ENCODE measurements at places on chromosomes 12 and 14.

GRCh38 chr12:96752211-96752610, 154.8 kb upstream of the NEDD1 start:
- no peak for DNase-seq

- DNase-seq = no peak
Measured at GRCh38 chr12:54047160-54047963, 6.3 kb upstream of the HOXC4 start.

- DNase-seq = no peak
Measured at GRCh38 chr12:19850346-19851065, 411.2 kb downstream of the AEBP2 start.

GRCh38 chr14:94598816-94599655, 13.2 kb upstream of the SERPINA3 start:
- no peak for DNase-seq

GRCh38 chr14:35375558-35376025, 29.0 kb downstream of the NFKBIA start:
- no peak for DNase-seq

GRCh38 chr14:22466491-22466890, 122.5 kb downstream of the DAD1 start:
- no peak for DNase-seq

DNA sequence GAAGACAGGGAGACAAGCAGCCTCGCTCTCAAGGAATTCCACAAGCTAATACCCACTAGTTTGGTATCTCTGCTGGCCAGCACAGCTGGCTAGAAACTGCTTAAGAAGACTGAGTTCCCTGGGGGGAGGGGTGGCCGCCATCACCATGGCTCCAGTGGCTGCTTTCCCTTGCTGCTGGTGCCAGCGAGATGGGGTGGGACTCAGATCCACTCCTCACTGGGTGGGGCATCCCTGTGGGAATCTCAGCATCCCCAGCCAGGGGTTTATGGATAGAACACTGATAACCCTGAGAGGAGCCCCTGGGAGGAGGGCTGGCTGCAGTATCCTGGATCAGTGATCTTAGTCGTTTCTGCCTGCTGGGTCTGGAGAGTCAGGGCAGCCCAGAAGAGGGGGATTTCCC, 170.6 kb upstream of the MDGA2 start:
- DNase-seq = no peak

DNA sequence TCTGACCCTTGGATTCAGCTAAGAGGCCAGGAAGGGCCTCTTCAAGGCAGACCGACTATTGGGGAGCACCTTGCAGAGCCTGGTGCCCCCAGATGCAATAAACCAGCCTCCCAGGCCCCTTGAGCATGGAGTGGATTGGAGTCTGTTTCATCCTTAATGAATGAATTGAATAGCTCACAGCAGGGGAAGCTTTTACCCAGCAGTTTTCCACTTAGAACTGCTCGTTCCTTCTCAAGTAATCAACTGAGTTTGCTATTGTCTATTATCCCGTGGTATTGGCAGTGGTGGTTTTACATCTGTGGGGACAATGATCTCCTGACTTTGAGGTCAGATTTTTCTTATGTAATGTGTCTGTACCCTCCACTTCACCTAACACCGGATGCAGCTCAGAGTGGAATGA, 197.6 kb downstream of the AACS start:
- no peak for DNase-seq

GRCh38 chr12:50192908-50193307, 25.7 kb upstream of the CERS5 start:
- DNase-seq = no peak

- DNase-seq = no peak
Measured at GRCh38 chr12:103269946-103270345, 225.8 kb downstream of the C12orf42 start.

GRCh38 chr12:45730348-45731189, 1.1 kb downstream of the ARID2 start:
- peak; percentile 60 for DNase-seq

DNA sequence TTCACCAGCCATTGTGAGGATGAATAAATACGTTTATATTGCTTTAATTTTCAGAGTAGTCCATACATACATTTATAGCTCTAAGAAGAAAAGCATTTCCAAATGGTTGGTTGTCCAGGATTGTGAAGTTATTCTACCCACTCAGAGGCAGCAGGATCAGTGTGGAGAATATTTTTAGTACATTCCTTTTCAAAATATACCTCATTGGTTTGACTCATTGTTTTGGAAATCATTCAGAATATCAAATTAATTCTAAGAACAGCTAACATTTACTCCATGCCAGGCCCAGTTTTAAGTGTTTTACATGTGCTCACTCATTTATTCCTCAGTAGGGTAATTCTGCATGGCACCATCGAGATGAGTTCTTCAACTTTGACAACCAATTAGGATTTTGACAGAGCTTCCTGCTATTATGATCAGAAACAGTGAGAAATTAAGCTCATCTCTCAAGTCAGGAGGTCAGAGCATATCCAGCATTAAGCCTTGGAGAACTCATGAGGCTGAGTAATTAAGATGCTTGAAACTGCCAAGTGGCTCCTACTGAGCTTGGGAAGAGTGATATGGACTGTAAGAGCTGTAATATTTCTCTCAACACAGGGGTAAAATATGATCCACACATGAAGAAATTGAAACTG, 153.3 kb upstream of the CLEC14A start:
- DNase-seq = no peak

DNA sequence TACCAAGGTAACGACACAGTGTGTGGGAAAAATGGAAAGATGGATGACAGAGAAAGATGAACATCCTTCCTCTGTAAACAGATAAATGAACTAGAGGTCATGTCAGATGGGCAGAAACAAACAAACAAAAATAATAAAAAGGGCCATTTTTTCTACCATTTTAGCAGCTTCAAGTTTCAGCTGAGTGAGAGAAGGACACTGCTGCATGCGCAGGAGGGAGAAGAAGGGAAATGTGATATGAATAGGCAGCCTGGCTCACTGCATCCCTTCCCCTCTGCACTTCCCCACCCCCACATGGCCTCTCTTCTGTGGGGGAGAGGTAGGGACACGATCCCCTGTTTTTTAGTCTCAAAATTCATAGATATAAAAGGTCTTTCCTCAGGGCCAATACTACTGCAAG, 492.0 kb downstream of the NELL2 start:
- no peak for DNase-seq

DNA sequence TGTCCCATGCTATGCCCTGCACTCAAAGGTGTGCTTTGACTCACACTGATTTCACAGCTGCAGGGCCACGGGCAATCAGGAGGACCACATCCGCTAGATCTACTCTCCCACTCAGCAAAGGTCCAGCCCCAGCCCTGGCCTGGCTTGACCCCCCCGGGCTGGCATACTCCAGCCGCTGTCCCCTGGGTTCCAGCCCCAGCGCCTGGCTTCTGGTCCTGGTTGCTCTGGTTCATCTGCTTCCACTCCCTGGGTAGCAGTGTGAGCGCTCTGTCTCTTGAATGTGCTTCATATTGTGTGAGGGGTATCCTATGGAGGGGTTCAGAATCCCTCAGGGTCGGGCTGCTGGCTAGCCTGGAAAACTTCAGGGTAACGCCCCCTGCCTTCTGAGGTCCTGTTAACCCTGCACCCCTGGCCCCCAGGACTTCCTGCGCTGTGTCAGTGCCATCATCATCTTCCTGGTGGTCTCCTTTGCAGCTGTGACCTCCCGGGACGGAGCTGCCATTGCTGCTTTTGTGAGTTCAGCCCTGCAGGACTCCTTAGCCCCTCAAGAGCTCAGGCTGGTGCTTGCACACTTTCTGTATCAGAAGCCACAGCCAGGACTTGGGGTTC, 1.9 kb downstream of the CMTM5 start:
- no peak for DNase-seq

- no peak for DNase-seq
Measured at GRCh38 chr14:58947814-58948445, 240.5 kb upstream of the DAAM1 start.

DNA sequence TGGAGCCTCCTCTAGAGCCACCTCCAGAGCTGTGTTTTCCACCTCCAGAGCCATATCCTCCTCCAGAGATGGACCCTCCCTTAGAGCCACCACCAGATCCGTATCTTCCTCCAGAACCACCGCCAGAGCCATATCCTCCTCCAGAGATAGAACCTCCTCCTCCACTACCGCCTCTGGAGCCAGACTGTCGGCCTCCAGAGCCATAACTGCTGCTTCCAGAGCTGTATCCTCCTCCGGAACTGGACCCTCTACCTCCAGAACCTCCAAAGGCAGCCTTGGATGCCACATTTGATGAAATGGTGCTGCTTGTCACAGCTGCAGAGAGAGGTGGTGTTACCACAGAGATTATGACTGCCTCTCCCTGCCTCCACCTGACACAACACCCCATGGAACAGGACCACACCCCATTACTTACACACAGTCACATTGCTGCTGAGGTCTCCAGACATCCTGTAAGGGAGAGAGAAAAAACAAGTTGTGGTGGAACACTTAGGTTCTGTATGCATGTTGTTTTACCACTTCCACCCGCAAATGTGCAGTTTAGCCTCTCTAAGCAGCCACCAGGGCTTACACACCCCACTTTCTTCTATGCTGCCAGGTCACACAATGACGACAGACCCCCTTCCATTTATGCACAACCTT, 6.8 kb downstream of the KRT2 start:
- DNase-seq = peak; percentile 8

DNA sequence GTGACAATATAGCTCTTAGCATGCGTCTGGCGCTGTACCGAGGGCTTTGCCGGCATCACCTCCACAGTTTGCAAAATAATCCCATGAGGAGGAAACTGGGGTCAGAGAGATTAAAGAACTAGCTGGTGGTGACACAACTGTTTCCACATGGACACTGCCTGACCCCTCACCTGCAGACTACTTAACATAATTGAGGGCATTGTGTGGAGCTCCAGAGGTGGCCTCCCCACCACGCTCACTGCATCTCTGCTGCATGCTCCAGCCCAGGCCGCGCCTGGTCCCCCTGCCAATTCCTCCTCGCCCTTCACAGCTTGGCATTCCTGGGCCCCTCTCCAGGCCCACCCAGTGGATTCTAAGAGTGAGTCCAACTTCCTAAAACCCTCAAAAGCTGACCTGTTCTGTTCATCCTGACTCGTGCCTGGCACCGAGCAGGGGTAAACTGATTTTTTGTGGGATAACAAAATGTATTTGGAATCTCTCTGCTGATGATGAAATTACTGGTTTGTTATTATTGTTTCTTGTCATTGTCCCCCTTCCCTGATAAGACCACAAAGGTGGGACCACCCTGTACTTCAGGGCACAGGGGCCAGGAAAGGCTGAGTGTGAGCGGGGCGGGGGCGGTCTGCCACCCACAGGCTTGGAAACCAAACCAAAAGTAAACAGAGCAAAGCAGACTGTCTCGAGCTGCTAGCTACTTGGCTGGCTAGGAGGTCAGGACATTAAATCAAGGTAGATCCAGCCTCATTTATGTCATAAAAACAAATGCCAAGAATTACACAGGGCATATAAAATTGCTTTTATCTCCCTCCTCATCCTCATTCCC, 40.6 kb downstream of the CHGA start:
- DNase-seq = no peak

- no peak for DNase-seq
Measured at GRCh38 chr12:116978791-116979508, 68.2 kb downstream of the FBXW8 start.
